Mesendoderm (in vitro differentiated cells): ENCODE measurements at places on chromosomes 13 and 19.

GRCh38 chr19:728011-728410, 19.3 kb downstream of the PALM start:
- no peaks in the 10 kb centered on the region for H3K36me3 ChIP-seq
- H3K4me1 ChIP-seq: no peaks in the 10 kb centered on the region
- H3K27ac ChIP-seq: no peak overlapping the region
- DNase-seq: no peak

DNA sequence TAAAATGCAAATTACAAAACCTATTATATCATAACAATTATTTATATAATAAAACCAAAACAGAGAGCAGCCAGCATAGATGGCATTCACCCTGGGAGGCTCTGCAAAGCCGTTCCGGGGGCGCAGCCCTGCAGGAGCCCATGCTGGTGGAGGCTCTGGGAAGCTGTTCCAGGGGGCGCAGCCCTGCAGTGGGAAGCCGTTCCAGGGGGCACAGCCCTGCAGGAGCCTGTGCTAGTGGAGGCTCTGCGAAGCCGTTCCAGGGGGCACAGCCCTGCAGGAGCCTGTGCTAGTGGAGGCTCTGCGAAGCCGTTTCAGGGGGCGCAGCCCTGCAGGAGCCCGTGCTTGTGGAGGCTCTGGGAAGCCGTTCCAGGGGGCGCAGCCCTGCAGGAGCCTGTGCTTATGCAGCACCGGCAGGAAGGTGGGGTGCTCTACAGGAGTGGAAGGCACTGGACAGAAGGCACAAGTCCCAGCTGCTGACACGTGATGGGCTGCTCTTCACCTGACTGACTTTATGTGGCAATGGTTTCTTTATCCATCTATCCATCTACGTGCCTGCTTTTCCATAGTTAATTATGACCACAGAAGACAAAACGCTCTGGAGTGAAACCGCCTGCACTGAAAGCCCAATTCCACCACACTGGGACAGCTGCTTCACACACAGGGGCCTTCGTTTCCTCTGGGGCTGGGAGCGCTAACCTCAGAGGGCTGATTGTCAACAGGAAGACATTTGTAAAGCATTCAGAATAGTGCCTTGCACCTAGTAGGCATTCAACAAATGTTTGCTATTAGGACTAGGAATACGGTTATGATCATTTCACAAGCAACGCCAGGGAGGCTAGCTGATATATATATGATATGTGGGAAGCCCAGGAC, 23.7 kb downstream of the PCID2 start:
- no peak for DNase-seq
- H3K4me3 ChIP-seq: no peak overlapping the region
- H3K4me1 ChIP-seq: no peaks in the 10 kb centered on the region

- no peak for DNase-seq
- H3K36me3 ChIP-seq: no peaks in the 10 kb centered on the region
- H3K4me1 ChIP-seq: no peaks in the 10 kb centered on the region
- H3K27me3 ChIP-seq: no peaks in the 10 kb centered on the region
Measured at GRCh38 chr19:29850482-29850881, 38.7 kb downstream of the CCNE1 start.

- H3K4me3 ChIP-seq: no peak overlapping the region
- H3K27ac ChIP-seq: no peak overlapping the region
- H3K36me3 ChIP-seq: no peaks in the 10 kb centered on the region
Measured at GRCh38 chr13:20571676-20572075, 4.7 kb downstream of the IFT88 start.

DNA sequence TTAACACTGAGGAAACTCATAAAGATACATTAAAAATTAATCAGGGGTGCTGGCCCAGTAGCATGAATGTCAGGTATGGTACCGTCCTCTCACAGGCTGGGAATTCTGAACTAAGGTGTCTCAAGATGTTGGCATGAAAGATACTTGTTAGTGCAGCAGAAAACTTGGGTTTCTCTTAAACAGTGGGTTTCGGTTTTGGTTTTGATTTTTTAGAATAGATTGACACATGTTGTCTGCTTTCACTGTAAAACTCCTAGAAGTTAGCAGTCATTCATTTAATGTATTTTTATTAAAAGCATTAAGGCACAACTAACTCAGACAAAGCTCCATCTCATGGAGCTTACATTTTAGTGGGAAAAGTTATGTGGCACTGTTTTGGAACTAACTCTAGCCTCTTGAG, 3.5 kb upstream of the OBI1 start:
- H3K27me3 ChIP-seq: no peaks in the 10 kb centered on the region
- H3K27ac ChIP-seq: no peak overlapping the region
- H3K36me3 ChIP-seq: no peaks in the 10 kb centered on the region
- H3K4me3 ChIP-seq: no peak overlapping the region
- DNase-seq: no peak
- H3K4me1 ChIP-seq: peaks cover 2% of the 10 kb centered on the region

- no peaks in the 10 kb centered on the region for H3K36me3 ChIP-seq
- no peak overlapping the region for H3K27ac ChIP-seq
- no peaks in the 10 kb centered on the region for H3K4me1 ChIP-seq
- DNase-seq: no peak
- H3K4me3 ChIP-seq: no peak overlapping the region
- no peaks in the 10 kb centered on the region for H3K27me3 ChIP-seq
Measured at GRCh38 chr19:32105527-32106310, 239.7 kb upstream of the ZNF507 start.

DNA sequence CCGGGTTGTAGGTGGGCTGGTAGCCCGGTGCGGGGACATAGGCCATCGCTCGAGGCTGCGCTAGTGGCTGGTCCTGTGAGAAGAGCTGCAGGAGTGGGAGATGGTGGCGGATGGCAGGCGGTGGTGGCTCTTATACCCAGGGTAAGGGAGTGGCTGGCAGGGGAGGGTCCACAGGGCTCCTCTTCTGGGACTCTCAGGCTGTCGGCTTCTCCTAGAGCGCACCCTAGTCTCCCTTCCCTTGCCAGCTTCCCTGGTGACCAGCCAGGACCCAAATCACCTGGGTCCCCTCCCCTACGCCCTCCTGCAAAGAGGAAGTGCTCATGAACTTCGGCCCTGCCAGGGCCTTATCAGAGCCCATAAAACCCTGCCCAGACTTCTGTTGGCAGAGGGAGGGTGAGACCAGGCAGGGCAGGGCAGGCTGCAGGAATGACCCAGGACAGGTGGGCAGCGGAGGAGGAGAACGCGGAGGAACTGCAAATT, at the start of gene LGALS4:
TSS of gene LGALS4 (minus strand) at position 105 of the 480 bp plus-strand sequence. CDS start at position 46, 59 bp downstream.
- H3K27ac ChIP-seq: no peak within 1 kb of the TSS
- H3K4me1 ChIP-seq: no peaks in the 10 kb centered on the region
- no peaks in the 10 kb centered on the region for H3K27me3 ChIP-seq
- H3K4me3 ChIP-seq: no peak within 1 kb of the TSS
- H3K36me3 ChIP-seq: no peaks in the 10 kb centered on the region

DNA sequence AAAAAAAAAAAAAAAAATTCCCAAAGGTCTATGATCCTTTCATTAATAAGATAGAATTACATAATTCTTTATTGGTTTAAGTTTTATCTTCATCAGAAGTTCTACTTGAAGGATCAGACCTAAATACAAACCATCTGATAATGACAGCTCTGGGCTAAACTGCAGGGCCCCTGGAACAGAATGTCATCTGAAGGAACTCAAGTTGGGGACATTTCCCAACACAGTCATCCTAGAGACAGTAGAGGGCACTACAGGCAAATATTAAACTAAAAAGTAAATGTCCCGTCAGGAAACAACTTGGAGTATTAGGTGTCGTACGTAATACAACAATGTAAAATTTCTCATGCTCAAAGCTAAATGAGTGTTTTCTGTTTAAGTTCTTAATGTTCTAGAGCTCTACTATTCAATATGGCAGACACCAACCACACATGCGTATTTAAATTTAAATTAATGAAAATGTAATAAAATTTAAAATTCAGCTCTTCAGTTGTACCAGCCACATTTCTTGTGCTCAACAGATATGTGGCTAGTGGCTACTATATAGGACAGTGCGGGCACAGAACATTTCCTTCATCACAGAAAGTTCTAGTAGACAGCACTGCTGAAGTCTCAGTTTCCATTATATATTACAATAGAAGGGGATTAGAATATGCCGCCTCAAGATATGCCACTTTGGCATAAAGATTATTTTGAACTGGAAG, 21.8 kb upstream of the NAXD start:
- no peaks in the 10 kb centered on the region for H3K4me1 ChIP-seq
- no peak overlapping the region for H3K4me3 ChIP-seq
- no peaks in the 10 kb centered on the region for H3K27me3 ChIP-seq

DNA sequence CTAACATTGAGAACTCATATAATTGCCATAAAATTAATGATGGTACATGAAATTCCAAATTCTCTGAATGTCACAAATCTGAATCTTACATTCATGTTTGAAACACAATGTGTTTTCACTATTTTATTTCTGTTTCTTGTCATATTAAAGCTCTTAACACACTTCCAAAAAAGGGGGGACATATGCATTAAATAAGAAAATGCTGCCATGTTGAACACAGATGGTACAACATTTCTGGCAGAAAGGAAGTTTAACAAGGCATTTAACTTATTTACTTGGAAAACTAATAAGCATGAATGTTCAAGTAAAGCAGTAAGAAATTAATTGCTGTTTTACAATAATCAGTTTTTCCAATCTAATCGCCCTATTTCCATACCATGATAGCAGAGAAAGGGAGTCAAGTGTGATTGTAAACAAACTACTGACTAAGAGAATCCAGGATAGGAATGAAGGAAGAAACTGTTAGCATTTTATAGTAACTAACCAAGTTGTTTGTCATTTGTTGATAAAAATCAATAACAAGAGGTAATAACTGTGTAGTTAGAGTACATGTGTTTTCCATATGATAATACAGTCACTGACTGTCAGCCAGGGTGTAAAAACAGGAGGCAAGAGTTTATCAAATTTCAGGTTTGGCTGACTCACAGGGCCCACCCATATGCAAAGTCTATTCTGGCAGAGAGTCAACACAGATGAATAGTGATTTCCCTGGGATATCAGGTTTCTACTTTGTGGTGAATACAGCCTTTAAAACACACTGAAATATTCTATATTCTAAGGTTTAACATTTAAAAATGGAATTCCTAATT, 5.7 kb upstream of the FOXO1 start:
- peak; percentile 72 for DNase-seq
- H3K27me3 ChIP-seq: no peaks in the 10 kb centered on the region
- H3K27ac ChIP-seq: no peak overlapping the region
- no peak overlapping the region for H3K4me3 ChIP-seq
- no peaks in the 10 kb centered on the region for H3K4me1 ChIP-seq

DNA sequence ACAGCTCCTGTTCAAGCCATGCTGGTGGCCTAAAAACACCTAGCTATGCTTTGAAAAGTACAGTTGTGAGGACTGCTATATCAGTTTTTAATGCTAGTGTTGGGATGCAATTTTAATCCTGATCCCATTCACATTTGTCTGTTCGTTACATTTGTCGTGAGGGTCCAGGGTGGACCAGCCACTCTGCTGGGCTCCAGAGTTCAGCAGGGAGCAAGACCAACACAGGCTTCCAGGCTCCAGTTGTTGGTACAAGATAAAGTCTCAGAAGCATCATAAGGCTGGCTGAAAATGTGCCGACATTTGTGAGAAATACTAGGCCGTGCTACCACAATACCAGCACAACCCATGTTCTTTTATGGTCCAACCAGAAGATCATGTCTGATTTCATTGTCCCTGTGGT, 210.6 kb downstream of the SLC7A1 start:
- no peaks in the 10 kb centered on the region for H3K36me3 ChIP-seq
- no peak overlapping the region for H3K4me3 ChIP-seq
- no peaks in the 10 kb centered on the region for H3K27me3 ChIP-seq
- H3K4me1 ChIP-seq: no peaks in the 10 kb centered on the region
- H3K27ac ChIP-seq: no peak overlapping the region
- DNase-seq: no peak

GRCh38 chr13:37418490-37418889, 180.1 kb downstream of the POSTN start:
- H3K27ac ChIP-seq: no peak overlapping the region
- no peak for DNase-seq
- no peak overlapping the region for H3K4me3 ChIP-seq
- H3K27me3 ChIP-seq: no peaks in the 10 kb centered on the region
- H3K4me1 ChIP-seq: peaks cover 2% of the 10 kb centered on the region

GRCh38 chr19:18501832-18502231, 20.0 kb downstream of the ELL start:
- no peak overlapping the region for H3K4me3 ChIP-seq
- no peaks in the 10 kb centered on the region for H3K36me3 ChIP-seq
- H3K4me1 ChIP-seq: no peaks in the 10 kb centered on the region

- no peak overlapping the region for H3K4me3 ChIP-seq
- no peaks in the 10 kb centered on the region for H3K4me1 ChIP-seq
- no peaks in the 10 kb centered on the region for H3K27me3 ChIP-seq
- DNase-seq: no peak
- H3K36me3 ChIP-seq: no peaks in the 10 kb centered on the region
Measured at GRCh38 chr13:41345914-41346589, 35.0 kb downstream of the NAA16 start.

DNA sequence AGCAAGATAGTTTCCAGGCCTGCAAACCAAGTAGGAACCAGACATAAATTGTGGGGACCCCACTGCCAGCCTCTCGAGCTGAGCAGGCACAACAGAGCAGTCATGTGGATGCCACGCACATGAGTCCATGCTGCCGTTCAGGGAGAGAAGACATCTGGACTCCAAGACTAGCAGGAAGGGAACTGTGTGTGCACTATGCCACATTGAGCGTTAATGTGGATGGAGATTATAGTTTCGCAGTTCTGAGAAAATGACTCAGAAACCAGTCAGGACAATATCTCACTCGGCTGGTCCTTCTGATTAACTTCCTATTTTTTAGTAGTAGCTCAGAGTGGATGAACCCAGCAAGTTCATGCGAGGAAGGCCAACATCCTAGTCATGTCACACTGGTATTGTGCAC, 124.9 kb downstream of the CRYL1 start:
- DNase-seq: no peak
- H3K27ac ChIP-seq: no peak overlapping the region
- no peaks in the 10 kb centered on the region for H3K27me3 ChIP-seq
- H3K4me1 ChIP-seq: peaks cover 4% of the 10 kb centered on the region
- no peaks in the 10 kb centered on the region for H3K36me3 ChIP-seq

DNA sequence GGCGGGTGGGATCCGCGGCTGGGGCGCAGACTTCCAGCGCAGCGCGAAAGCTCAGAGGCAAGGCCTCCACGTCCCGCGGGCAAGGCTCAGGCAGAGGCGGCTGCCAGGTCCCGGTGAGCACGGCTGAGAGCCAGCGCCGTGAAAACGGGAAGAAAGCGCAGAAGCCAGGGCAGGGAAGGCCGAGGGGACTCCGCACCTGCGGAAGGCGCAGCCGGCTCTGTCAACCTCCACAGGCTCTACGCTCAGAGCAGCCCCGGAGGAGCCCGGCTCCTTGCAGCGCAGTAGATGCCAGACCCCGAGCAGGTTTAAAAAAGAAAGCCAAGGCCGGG, 131.0 kb downstream of the RNF17 start:
- H3K4me3 ChIP-seq: no peak overlapping the region
- H3K36me3 ChIP-seq: peaks cover 11% of the 10 kb centered on the region
- H3K4me1 ChIP-seq: no peaks in the 10 kb centered on the region
- no peak for DNase-seq

GRCh38 chr19:17522988-17523872, 11.8 kb downstream of the PGLS start:
- H3K27ac ChIP-seq: no peak overlapping the region
- H3K36me3 ChIP-seq: no peaks in the 10 kb centered on the region
- DNase-seq: no peak
- no peak overlapping the region for H3K4me3 ChIP-seq
- H3K27me3 ChIP-seq: no peaks in the 10 kb centered on the region

GRCh38 chr13:41327994-41328790, 17.1 kb downstream of the NAA16 start:
- no peaks in the 10 kb centered on the region for H3K27me3 ChIP-seq
- H3K4me3 ChIP-seq: no peak overlapping the region
- H3K36me3 ChIP-seq: no peaks in the 10 kb centered on the region
